Effector CD4-positive, alpha-beta T cell (primary cell): ENCODE measurements at places on chromosomes 16 and 17.

DNA sequence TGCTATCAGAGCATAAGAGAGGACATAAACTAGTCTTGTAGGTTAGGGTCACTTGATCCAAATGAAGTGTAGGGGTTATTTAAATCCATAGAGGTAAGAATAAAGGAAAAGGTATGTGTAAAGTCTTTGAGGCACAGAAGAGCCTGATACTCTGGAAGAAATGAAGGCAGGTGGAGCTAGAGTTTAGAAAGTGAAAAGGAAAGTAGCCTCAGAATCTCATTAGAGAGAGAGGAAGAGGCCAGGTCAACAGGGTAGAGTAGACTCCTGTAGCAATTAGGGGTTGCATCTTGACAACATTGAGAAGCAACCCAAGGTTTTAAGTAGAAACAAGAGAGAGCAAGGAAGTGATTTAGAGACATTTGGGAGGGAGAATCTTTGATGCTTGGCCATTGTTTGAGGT lies 235.2 kb upstream of the SOX9 start:
- no peak for DNase-seq

GRCh38 chr17:79921411-79922115 lies 82.3 kb upstream of the CBX4 start:
- DNase-seq = no peak

- DNase-seq = no peak
Observed at GRCh38 chr16:50372611-50373344, 4.0 kb upstream of the BRD7 start.

GRCh38 chr17:43547659-43548256 lies 1.6 kb upstream of the ETV4 start:
- no peak for DNase-seq

- no peak for DNase-seq
Observed at GRCh38 chr17:40442392-40443195, 656 bp upstream of the IGFBP4 start.
